Activated T-cell treated with anti-CD3 and anti-CD28 coated beads for 48 hours (primary cell): ENCODE measurements at places on chromosomes 2 and 18.

DNA sequence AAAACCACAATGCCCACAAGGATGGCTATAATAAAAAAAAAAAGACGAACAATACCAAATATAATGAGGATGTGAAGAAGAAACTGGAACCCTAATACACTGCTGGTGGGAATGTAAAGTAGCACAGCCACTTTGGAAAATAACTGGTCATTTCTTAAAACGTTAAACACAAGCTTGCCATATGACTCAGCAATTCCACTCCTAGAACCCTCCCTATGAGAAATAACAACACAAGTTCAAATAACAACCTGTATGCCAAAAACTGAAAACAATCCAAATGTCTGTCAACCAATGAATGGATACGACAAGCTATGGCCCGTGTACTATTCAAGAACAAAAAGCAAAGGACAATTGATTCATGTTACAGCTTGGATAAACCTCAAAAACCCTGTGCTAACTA is 7.0 kb upstream of the ALPK2 start:
- DNase-seq, result no peak

GRCh38 chr2:238919307-238919706 is 71.4 kb downstream of the TWIST2 start:
- DNase-seq, result no peak

- DNase-seq, result no peak
Observed at GRCh38 chr2:134588556-134588955, 130.2 kb downstream of the TMEM163 start.

GRCh38 chr2:218859556-218859987 is at the start of gene WNT6:
TSS of gene WNT6 (plus strand) at chr2:218859805. CDS start at chr2:218860038, 233 bp downstream.
- DNase-seq, result no peak

DNA sequence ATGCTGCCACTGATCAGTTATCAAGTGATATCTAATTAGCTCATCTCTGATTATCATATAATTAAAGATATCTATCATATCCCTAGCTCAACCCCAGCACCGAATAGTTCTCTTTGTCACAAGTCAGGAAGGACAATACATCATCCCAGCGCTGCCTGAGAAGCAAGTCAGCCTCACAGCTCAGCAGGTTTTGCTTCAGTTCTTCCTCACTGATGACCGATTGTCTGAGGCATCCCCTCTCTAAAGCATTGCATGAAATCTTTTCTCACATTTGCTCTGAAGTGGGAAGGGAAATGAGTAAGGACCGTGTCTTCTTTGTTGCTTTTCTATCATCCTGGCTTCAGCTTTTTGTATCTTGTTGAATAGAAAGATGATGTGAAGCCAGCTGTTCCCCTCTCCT is 247.9 kb downstream of the CMPK2 start:
- DNase-seq, result no peak

DNA sequence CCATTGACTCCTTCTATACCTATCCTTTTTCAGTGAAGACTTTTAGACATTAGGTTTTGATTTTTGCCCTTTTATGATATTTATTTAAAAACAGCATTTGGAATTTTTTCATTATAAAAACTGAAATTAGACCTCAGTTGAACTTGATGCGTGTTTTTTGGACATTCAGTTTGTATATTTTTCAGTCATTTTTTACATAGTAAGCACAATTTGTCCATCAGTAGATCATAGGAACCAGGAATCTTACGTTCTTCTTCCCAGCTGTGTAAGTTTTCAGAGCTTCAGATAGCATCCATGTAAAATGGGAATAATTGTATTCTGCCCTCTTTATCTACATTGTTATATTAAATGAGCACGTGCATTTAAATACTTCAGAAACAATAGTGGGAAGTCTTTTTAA is 109.1 kb downstream of the WDSUB1 start:
- DNase-seq, result no peak

DNA sequence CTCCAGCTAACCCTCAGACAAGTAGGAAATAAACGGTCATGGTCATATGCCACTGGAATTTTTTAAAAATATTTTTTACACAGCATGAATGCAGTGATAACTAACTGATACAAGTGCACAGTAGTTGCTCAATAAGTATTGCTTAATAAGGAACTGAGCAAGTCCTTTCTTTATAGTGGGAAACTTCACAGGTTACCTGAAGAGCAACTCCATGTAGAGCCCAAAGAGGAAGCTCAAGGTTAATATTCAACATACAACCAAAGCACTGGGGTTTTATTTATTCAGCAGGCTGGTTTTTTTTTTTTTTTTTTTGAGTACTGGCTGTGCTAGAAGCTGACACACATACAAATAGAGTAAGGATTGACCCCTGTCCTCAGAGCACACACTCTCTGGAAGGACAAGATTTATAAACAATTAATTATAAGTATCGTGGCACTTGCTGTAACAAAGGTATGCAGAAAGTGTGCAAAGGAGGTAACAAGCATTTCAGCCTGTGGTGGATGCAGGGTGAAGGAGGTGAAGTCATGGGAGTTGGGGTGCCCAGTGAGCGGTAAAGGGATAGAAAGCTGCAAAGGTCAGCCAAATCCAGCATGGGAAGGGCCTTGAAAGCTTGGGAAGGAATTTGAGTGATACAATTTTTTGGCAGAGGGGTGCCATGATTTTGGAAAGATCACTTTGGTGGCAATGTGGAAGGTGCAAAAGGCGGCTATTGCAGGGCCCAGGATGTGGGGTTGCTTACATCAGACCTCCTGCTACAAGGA is 52.7 kb downstream of the ATOH8 start:
- no peak for DNase-seq

DNA sequence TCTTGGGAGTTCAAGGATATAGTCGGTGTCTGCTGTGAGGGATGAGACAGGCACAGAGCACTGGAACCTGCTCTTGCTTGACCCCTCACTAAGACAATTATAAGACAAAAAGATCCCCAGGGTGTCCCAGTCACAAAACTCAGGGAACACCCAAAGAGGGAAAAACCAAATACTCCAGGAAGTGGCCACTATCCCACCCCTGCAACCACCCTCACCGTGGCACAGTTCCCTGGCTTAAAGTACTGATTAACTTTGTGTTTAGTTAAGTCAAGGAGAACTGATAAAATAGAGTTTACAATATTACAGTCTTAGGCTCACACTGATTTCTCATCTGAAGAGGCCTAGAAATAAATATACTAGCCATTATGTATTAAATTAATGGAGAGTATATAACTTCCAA is 13.5 kb downstream of the IL36B start:
- no peak for DNase-seq

DNA sequence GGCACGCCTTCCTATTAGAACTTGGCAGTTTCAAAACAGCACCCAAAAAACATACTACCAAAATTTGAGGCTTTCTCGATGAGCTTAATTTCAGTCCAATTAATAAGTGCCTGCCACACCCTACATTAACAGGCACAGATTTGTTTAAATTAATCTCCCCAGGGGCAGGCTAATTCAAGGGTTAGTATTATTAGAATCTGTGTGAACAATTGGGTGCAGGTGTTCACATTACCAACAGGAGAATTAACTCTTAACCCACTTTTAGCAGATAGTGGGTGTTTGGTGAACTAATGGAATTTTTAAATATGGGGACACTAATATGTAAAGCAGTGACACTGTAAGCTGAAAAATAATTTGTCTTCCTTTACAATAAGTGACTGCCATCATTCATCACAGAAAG is 4.1 kb downstream of the MBD2 start:
- DNase-seq, result no peak

DNA sequence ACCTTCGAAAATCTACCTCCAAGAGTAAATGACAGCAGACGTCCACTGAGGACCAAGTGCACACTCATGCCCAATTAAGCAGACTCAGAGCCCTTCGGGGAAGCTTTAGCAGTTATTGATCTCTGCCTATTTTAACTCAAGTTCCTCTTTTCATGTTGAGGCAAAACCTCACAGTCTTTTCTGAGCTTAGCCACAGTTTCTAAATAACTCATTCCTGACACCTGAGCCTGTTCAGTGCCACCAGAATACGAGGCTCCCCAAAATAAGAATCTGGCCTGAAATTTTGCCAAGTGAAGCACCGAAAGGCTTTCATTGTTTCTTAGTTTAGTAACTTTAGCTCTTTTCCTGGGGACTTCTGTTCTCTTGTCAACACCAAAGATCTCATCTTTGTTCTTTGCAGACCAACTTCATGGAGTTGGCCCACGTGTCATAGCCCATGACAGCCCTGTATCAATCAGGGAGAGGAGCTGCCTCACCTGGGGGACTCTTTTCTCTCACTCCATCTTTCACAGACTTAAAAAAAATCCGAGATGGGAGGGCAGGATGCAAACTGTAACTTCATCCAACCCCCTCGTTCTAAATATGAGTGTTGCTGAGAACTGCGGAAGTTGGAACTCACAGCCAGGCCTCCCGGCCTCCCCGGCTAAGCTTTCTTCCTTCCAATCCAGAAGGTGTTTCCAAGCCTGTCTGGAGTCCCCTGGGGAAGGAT is 22.2 kb downstream of the INPP5D start:
- no peak for DNase-seq

DNA sequence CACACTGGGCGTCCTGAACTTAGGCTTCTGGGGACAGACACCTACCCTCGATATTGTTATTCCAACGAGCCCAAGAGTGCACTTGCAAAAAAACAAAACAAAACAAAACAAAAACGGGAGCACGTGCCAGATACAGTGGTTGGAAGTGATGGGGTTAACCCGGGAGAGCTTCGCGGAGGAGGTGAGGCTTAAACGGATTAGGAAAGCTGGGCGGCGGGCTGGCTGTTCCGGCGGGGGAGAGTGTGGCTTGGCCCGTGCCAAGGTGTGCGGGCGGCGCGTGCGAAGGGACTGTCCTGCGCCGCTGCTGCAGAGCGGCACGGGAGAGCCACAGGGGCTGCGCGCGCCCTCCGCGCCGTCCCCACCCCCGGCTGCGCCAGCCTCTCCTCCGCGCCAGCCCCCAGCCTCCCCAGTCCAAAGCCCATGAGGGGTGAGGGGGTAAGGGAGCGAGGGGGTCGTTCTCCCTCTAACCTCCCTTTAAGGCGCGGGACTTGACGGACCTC is 1.5 kb upstream of the SLC30A3 start:
- no peak for DNase-seq

DNA sequence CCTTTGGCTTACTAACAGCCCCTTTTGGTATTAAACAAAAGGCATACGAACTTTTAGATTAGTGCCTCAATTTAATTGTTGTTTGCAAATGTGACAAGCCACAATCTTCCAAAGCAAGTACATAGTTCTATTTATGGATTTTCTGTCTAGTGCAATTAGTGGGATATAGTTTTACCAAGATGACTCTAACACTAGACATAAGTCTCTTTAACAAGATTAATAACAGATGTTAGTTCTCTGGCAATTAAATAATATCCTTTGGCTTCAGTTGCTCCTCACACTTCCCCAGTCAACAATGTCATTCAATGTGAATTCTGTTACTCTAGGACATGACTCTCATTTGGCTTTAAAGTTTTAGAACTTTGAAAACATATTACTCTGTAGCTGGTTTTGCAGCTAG is 16.7 kb upstream of the MC4R start:
- DNase-seq, result no peak

- no peak for DNase-seq
Observed at GRCh38 chr2:9021563-9022211, 18.2 kb upstream of the MBOAT2 start.

- DNase-seq, result no peak
Observed at GRCh38 chr2:155517362-155517761, 815.2 kb downstream of the NR4A2 start.

DNA sequence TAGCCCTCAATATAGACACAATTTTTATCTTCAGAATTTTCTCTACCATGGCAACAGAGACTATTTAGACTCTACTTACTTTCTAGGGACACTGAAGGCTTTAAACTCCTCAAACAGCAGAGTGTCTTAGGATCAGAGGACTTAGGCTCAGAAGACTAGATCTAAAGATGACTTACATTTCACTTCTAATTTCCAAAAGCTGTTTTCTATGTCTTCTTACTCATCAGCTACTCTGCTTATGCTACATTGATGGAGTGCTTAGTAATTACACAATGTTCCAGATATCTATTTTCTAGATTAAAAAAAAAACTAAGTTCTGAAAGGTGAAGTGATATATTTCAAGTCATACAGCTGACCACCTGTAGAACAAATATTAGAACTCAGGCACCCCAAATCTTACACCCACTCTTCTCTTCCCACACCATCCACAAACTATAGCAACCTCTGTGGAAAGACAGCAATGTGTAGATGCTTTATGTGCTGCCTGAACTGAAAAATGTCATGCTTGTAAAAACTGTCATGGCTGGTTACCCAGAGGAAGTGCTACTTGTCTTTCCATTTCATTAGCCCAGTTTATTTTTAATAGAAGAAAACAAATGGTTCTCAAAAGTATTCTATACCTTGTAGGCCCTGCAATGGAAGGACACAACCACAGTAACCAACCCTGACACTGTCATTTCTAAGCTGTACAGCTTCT is 831.0 kb upstream of the ACVR2A start:
- no peak for DNase-seq

DNA sequence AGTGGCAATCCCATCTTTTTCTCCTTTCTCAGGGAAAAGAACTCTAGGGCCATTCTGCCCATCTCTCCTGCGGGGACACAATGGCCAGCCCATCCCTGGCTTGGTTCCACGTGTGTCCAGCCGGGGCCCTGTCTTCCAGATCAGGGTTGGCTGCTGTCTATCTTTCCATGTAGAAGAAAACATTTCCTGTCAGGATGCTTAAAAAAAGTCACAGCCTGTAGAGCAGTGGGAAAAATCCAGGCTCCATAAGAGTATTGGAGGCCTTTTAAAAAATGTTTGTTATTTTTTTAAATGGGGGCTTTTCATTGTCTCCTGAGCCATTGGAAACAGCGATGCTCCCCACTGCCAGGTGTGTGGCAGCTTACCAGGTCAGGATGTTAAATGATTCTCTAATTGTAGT is 105.6 kb downstream of the TGFA start:
- DNase-seq, result no peak

- DNase-seq, result peak; percentile 63
Observed at GRCh38 chr2:231545105-231545902, 15.1 kb upstream of the NMUR1 start.

DNA sequence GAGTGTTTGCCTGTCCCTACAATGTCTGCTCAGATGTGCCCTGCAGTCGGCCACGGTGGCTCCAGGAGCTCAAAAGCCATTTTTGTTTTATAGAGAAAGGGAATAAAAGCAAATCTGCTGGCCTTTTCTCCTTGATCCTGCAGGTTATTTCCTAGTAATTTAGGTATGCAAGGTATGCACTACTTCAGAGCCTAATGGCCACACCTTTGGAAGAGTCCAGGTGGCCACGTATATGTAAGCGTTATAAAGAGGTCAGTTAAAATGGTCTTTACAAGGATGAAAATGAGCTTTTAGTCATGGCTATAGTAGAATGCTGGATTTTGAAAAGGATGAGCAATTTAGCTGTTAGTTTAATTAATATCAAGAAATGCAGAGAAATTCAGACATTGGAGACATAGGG is 81.7 kb downstream of the ARHGEF33 start:
- DNase-seq, result no peak

DNA sequence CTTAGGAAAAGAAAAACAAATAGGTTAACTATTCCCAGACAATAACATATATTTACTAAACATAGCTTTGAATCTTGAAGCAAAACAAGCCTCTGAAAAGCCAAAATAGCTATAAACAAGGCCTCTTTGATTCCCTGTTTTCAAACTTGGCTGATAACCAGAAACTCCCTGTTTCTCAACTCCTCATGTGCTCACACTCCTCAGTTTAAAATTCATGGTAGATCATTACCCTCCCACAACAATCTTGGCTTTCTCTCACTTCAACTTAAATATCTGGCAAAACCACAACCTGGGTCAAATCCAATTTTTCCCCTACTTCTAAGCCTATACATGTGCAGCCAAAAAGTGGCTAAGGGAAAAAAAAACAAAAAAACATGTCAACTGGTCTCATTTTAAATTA is 15.6 kb downstream of the SUCLG1 start:
- no peak for DNase-seq
